GM23248 (cell line): ENCODE measurements at places on chromosomes 11 and 22. TPM values are rescaled to one million over a fixed set of nuclear protein-coding genes. Genes with fewer than 3 reads are reported as not detected.

Gene CRACR2B
- polyA plus RNA-seq = 1.2 and 2.0 TPM in 2 replicates

Gene LRRC32
- polyA plus RNA-seq = 3.5 and 4.0 TPM in 2 replicates

Gene RFPL1
- 0.13 TPM in 1 of 2 replicates, not detected in the other for polyA plus RNA-seq

Gene MMP13
- not detected in 2 replicates for polyA plus RNA-seq

Gene SLC6A5
- polyA plus RNA-seq = not detected in 2 replicates

Gene RASSF10
- not detected in 2 replicates for polyA plus RNA-seq

GRCh38 chr11:29159552-29160465 is 857.0 kb downstream of the KCNA4 start:
- H3K27ac ChIP-seq = no peak overlapping the region
- H3K36me3 ChIP-seq = no peaks in the 10 kb centered on the region
- DNase-seq = peak; percentile 86
- no peak overlapping the region for H3K4me3 ChIP-seq
- H3K27me3 ChIP-seq = no peaks in the 10 kb centered on the region

DNA sequence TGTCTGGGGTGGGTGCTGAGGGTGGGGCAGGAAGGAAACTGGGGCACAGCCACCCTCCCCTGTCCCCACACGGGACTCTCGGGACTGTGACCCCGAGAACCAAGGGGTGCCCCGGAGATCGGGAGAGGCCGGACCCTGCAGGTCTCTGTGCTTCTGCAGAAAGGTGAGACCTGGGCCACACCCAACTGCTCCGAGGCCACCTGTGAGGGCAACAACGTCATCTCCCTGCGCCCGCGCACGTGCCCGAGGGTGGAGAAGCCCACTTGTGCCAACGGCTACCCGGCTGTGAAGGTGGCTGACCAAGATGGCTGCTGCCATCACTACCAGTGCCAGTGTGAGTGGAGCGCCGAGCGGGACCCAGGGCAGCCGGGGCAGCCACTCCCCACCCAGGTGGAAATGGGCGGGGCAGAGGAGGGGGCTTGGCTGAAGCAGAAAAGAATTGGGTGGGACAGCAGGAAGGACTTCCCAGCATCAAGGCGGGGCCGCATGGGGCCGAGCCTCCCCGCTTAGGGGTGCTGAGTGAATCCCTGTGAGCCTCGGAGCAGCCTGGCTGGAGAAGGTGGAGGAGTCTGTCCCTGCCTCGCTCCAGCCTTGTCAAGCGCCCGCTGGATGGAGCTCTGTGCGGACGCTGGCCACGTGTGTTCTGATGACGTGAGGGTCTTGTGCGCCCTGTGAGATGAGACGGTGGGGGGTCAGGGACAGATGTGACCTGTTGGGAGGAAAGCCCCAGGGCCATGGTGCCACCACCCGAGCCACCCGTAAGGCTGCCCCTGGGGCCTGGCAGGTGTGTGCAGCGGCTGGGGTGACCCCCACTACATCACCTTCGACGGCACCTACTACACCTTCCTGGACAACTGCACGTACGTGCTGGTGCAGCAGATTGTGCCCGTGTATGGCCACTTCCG is 29.3 kb upstream of the MUC5B start:
- H3K36me3 ChIP-seq = no peaks in the 10 kb centered on the region
- no peaks in the 10 kb centered on the region for H3K4me1 ChIP-seq
- no peak overlapping the region for H3K27ac ChIP-seq

GRCh38 chr22:49763696-49764095 is 64.0 kb downstream of the BRD1 start:
- H3K4me1 ChIP-seq = no peaks in the 10 kb centered on the region
- no peak overlapping the region for H3K27ac ChIP-seq
- H3K36me3 ChIP-seq = no peaks in the 10 kb centered on the region
- DNase-seq = no peak
- no peaks in the 10 kb centered on the region for H3K27me3 ChIP-seq

- H3K27ac ChIP-seq = peak overlapping the region; percentile 66; the same call in 1 of the 2 replicates
- no peak overlapping the region for H3K4me3 ChIP-seq
- H3K36me3 ChIP-seq = no peaks in the 10 kb centered on the region
- DNase-seq = peak; percentile 75
These were observed 15.8 kb upstream of the SIK2 start for GRCh38 chr11:111586388-111586831.

- peak; percentile 27 for DNase-seq
- H3K27me3 ChIP-seq = no peaks in the 10 kb centered on the region
- H3K4me3 ChIP-seq = no peak overlapping the region
- no peak overlapping the region for H3K27ac ChIP-seq
These were observed 92.6 kb downstream of the PKNOX2 start for GRCh38 chr11:125257190-125257579.

GRCh38 chr22:17917490-17917983 is 106.8 kb downstream of the MICAL3 start:
- DNase-seq = no peak
- H3K27ac ChIP-seq = no peak overlapping the region
- no peaks in the 10 kb centered on the region for H3K36me3 ChIP-seq
- H3K4me1 ChIP-seq = peaks cover 36% of the 10 kb centered on the region

- H3K4me3 ChIP-seq = no peak overlapping the region
- no peak overlapping the region for H3K27ac ChIP-seq
- H3K27me3 ChIP-seq = no peaks in the 10 kb centered on the region
- H3K36me3 ChIP-seq = no peaks in the 10 kb centered on the region
These were observed 8.9 kb upstream of the MUC15 start for GRCh38 chr11:26580929-26581328.

DNA sequence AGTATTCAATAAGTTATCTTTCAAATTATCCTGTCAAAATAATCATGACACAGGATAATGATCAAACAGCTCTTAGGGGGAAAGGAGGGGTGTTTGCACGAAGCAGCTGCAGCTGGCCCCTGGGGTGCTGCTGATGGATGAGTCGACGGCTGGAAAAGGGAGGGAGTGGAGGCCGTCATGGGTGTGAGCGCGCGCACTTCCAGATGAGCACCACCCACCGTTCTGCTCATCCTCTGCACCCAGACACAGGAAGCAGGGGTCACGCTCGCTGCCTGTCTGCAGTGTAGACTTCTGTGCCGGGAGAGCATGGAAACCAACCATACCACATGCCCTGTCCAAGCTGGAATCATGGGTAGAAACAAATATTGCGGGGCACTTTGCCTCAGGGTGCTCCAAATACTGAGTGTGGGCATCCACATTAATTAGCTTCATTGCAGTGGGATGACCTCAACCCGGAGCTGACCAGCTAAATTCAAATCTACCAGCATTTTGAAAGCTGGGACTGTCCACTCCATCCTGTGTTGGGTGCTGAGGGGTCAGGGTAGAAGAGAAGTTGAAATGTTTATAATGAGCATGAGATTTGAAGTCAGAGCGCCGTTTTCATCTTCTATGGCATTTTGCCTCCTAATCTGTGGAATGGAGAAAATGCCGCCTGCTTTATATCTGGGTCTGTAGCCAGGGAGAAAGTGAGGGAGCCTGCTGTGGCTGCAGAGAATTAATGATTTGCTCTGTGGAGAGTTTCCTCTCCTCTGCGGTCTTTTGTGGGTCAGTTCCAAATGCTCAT is 802.4 kb downstream of the TBC1D22A start:
- H3K27ac ChIP-seq = no peak overlapping the region
- H3K36me3 ChIP-seq = no peaks in the 10 kb centered on the region
- H3K4me3 ChIP-seq = no peak overlapping the region
- no peaks in the 10 kb centered on the region for H3K4me1 ChIP-seq
- no peaks in the 10 kb centered on the region for H3K27me3 ChIP-seq

GRCh38 chr11:9850224-9850895 is 186.5 kb downstream of the SWAP70 start:
- H3K36me3 ChIP-seq = peaks cover 20% of the 10 kb centered on the region
- no peak overlapping the region for H3K4me3 ChIP-seq
- DNase-seq = peak; percentile 57
- H3K27me3 ChIP-seq = no peaks in the 10 kb centered on the region

GRCh38 chr11:128720522-128720985 is 26.7 kb downstream of the FLI1 start:
- H3K27ac ChIP-seq = no peak overlapping the region
- no peaks in the 10 kb centered on the region for H3K27me3 ChIP-seq
- no peak for DNase-seq
- H3K36me3 ChIP-seq = no peaks in the 10 kb centered on the region
- H3K4me3 ChIP-seq = no peak overlapping the region

GRCh38 chr11:126929179-126930061 is 71.2 kb downstream of the KIRREL3 start:
- H3K27ac ChIP-seq = peak overlapping the region; percentile 90
- peaks cover 47% of the 10 kb centered on the region for H3K4me1 ChIP-seq
- H3K27me3 ChIP-seq = no peaks in the 10 kb centered on the region
- DNase-seq = peak; percentile 86
- no peaks in the 10 kb centered on the region for H3K36me3 ChIP-seq

DNA sequence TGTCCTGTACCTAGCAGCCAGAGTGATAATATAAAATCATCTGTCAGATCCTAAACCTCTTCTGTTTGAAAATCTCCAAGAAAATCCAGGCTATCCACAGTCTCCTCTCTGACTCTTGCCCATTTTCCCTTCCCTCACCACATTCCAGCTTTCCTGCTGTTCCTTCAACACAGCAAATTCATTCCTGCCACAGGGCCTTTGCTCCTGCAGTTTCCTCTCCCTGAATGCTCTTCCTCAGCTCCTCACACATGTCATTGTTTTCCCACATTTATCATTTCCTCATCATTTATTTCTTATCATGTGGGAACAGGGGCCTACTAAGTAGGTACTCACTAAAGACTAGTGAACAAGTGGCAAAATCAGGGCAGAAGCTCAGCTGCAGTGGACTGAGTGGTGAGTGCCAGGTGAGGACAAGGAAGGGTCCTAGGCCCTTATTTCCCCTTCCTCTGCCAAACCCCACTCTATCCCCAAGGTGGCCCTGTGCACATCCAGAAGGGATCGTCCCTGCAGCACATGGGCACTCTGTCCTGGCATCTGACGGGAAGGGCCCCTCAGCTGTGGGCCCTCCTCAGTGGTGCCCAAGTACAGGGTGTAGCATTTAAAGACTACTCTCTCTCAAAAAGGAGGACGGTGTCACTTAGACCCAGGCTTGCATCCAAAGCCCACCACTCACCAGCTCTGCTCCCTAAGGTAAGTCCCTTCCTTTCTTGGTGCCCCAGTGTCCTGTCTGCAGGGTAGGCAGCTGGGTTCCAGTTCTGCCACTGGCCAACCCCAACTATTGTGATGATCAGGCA is 2.0 kb downstream of the LRRC32 start:
- DNase-seq = no peak
- no peak overlapping the region for H3K27ac ChIP-seq
- H3K36me3 ChIP-seq = no peaks in the 10 kb centered on the region
- H3K4me1 ChIP-seq = peaks cover 8% of the 10 kb centered on the region; the same call in 1 of the 2 replicates

- no peaks in the 10 kb centered on the region for H3K27me3 ChIP-seq
- no peak overlapping the region for H3K27ac ChIP-seq
- H3K4me1 ChIP-seq = peaks cover under 1% of the 10 kb centered on the region
- H3K4me3 ChIP-seq = no peak overlapping the region
- H3K36me3 ChIP-seq = no peaks in the 10 kb centered on the region
- no peak for DNase-seq
These were observed 16.8 kb downstream of the DNAL4 start for GRCh38 chr22:38777087-38777671.

DNA sequence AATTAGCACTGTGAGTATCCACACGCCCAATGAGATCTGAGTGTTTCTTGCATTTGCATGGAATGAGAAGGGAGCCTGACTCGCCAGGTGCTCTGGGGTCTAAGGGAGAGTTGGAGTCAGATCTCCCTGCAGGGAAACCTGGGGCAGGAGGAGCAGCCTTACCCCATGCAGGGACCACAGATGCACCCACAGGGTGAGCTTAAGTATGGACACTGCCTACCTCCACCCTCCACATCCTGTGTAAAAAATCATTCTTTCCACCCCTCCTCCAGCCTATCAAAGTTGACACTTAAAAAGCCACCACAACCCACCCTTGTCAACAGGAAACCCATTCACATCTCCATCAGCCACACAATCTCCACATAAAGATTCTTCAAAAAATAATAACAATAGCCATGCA is 67.0 kb upstream of the IGLL5 start:
- no peak overlapping the region for H3K27ac ChIP-seq
- H3K36me3 ChIP-seq = no peaks in the 10 kb centered on the region
- no peaks in the 10 kb centered on the region for H3K4me1 ChIP-seq

DNA sequence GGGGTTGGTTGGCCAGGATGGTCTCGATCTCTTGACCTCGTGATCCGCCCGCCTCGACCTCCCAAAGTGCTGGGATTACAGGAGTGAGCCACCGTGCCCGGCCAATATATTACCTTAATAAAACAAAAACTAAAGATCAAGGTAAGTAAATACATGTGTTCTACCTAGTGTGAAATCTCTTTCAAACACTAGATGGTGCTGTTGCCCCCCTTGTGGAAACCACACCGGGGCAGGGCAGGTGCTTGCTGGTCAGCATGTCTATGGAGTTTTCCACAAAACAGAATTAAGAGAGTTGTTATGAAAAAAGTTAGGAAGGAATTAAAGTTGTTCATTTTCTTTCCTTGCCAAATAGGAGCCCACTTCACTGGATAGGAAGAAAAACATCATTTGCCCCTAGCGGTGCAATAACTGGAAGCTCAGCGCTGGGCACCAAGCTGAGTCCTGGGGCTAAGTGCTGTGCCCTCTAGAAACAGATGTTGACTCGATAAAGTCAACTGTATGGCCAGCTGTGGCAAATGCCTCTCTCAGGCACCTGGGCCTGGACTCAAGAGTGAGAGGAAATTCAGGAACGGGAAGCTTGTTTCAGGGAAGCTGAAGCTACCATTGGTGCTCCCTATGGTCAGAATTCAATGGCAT is 6.3 kb upstream of the KCNJ5 start:
- H3K36me3 ChIP-seq = no peaks in the 10 kb centered on the region
- H3K27me3 ChIP-seq = peaks cover 28% of the 10 kb centered on the region
- no peaks in the 10 kb centered on the region for H3K4me1 ChIP-seq
- H3K27ac ChIP-seq = no peak overlapping the region
- no peak overlapping the region for H3K4me3 ChIP-seq

DNA sequence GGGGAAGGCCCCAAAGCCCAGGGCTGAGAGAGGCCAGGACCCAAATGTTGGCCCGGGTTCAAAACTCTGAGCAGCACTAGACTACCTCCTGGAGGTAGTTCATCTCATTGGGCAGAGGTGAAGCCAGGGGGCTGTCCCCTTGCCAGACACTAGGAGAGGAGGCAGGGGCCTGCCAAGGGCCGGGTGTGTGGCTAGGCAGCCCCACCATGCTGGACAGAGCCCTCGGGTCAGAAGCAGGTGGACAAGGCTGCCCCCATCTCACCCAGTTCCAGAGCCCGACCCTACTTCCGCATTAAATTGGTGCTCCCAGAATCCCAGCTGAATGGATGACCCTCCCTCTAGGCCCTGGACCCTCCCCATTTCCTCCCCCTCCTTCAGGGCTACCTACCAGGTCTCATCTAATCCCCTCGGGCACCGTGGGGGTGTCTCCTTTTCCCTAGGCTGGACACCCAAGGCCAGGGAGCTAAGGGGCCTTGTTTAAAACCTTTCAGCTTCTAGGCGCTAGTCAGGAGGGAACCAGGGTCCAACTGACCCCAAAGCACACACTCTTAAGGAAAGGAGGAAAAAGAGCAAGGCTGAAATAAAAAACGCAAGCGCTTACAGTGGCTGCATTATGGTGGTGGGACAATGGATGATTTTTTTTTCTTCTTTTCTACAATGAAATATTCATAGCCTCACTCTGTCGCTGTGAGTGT is 72.1 kb upstream of the TCF20 start:
- no peak overlapping the region for H3K4me3 ChIP-seq
- no peaks in the 10 kb centered on the region for H3K4me1 ChIP-seq
- DNase-seq = no peak
- H3K36me3 ChIP-seq = no peaks in the 10 kb centered on the region
- no peak overlapping the region for H3K27ac ChIP-seq

GRCh38 chr22:19755722-19756287 is 4.8 kb upstream of the TBX1 start:
- DNase-seq = no peak
- no peak overlapping the region for H3K27ac ChIP-seq
- peaks cover 10% of the 10 kb centered on the region; the same call in 1 of the 2 replicates for H3K4me1 ChIP-seq
- peaks cover 25% of the 10 kb centered on the region; the same call in 1 of the 2 replicates for H3K27me3 ChIP-seq
- H3K4me3 ChIP-seq = no peak overlapping the region
